ENCODE measurements at places on chromosomes 7 and 10. TPM values are rescaled to one million over a fixed set of nuclear protein-coding genes. Genes with fewer than 3 reads are reported as not detected.

Gene ENTPD1
- total RNA-seq, result not detected

Gene CPXM2
- not detected for total RNA-seq

Gene VAX1
- 1.7 TPM for total RNA-seq

Gene ARHGAP12
- 27.0 TPM for total RNA-seq

All from A549 treated with RU486 at 1 μM for 4 hours (cell line).